ENCODE measurements at places on chromosomes 13 and 19. TPM values are rescaled to one million over a fixed set of nuclear protein-coding genes. Genes with fewer than 3 reads are reported as not detected.

The PPP1R37 gene
- 28.1 TPM for total RNA-seq

The SLITRK5 gene
- 0.27 TPM for total RNA-seq

The ELSPBP1 gene
- total RNA-seq, result 2.4 TPM

The MCEMP1 gene
- total RNA-seq, result not detected

The ZNF547 gene
- 1.6 TPM for total RNA-seq

The ZNF177 gene
- total RNA-seq, result 5.2 TPM

The MTUS2 gene
- total RNA-seq, result 3.0 TPM

The ADAMTSL5 gene
- total RNA-seq, result 11.2 TPM
